Astrocyte of the spinal cord (primary cell): ENCODE measurements at places on chromosomes 2 and 18.
A peak's percentile ranks its signal among the peaks of the same experiment; 100 is the strongest.

GRCh38 chr2:133109772-133110171 is 439.8 kb upstream of the LYPD1 start:
- DNase-seq, result peak; percentile 24

DNA sequence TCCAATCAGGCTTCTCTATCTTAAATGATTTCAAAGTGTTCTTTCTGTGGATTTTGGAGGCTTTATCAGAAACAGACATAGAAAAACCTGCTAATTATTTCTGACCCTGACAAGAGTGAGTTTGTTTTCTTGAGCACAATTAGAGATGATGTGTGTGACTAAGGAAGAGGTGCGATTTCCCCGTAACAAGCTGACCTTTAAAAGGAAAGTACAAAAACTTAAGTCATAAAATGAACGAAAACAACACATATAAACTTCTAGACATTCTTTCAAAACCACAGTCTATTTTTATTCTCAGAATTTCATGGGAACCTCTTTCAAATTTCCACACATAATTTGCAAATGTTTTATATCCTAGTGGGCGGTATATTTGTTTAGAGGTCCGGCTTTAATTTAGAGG is 604.8 kb downstream of the CPS1 start:
- peak; percentile 10 for DNase-seq

GRCh38 chr2:8850845-8851487 is 13.6 kb upstream of the KIDINS220 start:
- DNase-seq, result no peak

- DNase-seq, result peak; percentile 40
Observed at GRCh38 chr2:168156661-168157060, 90.7 kb downstream of the STK39 start.

GRCh38 chr2:236180831-236181453 is 12.8 kb upstream of the GBX2 start:
- peak; percentile 73 for DNase-seq

DNA sequence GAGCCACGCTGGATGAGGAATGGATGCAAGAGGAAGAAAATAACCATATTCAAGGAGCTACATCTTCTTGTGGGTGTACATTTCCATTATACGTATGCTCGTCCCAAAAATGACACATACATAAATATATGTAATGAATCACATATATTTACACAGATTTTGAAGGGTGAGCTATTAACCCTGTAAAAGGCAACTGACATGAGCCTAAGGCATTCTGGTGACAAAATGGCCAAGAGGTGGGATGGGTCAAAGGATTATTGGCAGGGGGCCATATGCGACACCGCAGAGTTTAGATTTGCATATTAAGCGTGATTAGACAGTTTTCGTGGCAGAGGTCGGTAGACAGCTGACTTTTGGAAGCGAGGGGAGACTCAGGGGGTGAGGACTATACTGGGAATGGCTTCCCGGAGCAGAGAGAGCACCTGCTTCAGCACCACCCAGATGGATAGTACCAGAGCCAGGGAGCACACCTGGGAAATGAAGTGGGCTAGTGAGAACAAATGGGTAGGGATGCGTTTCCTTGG is 431 bp upstream of the CNRIP1 start:
- DNase-seq, result no peak

- DNase-seq, result peak; percentile 88
Observed at GRCh38 chr2:37819186-37819585, 105.9 kb upstream of the RMDN2 start.

DNA sequence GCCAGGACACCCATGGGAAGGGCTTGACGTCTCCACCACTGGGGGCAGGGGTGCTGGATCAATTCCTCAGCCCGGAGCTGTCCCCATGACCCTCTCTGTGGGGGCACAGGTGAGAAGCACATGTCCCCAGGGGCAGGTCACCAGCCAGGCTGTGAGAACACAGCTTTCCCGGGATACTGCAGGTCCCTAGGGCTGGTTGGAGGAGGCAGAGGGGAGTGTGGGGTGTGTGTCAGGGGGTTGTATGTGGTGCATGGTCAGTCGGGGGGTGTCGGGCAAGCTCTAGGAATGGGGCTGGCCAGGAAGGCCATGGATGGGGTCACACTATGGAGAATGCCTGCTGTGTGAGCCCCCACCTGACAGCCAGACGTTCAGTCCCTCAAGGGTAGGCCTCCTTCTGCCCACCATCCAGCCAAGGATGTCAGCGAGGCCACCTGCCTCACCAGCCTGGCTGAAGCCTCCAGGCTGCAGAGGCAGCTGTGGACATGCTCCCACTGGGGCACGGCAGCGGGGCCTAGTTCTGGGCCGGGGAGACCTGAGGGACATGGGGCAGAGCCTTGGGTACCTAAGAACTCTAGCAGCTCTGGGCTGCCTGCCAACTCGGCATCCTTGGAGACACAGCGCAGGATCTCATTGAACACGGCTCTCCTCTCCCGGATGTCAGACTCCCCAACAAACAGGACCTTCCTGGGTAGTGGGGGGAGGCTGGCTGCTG is 10.3 kb downstream of the HS1BP3 start:
- DNase-seq, result no peak

DNA sequence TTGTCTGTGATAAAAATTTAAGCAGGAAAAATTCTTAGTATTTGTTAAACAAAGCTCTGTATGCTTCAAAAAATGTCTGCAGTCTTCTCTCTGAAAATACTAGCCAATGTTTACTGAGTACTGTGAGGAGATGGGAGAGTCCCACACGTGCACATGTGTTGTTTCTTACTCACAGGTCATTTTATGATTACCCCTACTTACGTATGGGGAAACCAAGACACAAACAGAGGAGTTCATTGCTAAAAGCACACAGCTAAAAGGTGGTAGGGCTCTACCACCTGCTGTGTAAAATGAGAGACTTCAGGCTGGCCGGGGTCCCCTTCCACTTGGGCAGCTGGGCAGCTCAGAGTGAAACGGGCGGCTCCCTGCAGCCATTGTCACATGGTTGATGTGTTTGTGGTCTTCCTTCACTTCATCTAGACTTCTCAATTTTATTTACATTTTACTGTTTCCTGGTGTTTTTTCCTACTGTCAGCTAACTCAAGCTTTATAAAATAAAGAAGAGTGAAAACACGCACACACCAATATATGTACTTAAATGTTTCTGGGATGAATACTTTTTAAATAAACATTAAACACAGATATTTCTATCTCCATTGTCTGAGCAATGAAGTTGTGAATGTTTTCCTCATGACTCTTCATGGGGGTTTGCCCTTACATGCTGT is 71.2 kb downstream of the MBP start:
- peak; percentile 75 for DNase-seq

DNA sequence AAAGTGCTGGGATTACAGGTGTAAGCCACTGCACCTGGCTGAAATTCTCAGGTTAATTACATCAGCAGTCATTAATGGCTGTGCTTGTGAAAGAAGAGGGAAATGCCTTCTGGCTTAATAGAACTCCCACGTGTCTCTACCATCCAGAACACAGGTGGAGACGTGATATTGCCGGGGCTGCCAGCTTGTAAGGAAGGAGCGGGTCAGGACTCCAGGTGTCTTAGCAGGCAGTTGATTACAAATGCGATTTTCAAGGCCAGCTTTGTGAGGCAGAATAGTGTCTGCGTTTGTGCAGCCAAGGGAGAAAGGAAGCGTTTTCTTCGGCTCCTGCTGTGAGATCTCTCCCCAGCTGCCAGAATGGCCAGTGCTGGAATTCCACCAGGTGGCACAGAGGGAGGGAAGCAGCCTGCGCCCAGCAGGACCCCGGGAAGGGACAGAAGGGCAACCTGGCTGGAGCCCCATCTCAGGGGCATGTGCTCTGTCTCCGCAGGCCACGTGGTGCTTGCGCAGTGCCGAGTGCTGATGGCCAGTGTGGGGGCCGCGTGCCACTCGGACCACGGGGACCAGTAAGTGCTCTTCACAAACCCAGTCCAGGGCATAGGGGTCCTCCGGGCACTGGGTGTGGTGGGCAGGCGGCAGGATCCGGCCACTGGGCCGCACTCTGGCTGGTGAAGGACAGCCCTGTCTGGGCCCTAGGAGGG is 3.7 kb upstream of the ESPNL start:
- DNase-seq, result peak; percentile 17

- no peak for DNase-seq
Observed at GRCh38 chr18:31920277-31920676, 22.7 kb downstream of the TRAPPC8 start.

GRCh38 chr2:41869542-41870264 is 178.1 kb upstream of the PKDCC start:
- DNase-seq, result peak; percentile 66

DNA sequence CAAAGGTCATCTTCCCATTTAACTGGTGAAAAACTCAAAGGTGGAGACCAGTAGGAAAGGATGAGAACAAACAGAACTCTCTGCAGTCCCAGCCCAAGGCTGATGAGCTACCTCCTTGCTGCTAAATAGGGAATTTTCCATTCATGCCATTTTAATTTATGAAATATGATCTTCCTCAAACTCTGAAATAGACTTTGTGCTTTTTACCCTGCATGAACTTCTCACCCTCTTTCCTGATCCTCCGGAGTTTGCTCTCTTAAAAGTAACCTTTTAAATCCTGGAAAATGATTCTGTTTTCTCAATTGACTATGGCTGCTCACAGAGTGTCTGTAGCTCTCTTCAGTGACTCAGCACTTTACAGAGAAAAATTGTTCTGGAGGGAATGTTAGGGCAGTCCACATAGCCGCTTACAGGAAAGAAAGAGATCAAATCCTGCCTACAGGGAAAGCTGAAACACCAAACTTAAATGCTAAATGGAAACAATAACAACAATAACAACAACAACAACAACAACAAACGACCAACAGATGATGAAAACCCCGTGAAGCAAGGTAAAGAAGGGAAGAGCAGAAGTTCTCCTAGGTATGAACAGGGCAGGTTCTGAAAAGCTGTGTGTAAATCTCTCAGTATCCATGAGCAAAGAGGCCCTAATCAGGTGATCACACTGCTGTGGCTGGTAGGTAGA is 79.8 kb upstream of the SESTD1 start:
- peak; percentile 49 for DNase-seq

DNA sequence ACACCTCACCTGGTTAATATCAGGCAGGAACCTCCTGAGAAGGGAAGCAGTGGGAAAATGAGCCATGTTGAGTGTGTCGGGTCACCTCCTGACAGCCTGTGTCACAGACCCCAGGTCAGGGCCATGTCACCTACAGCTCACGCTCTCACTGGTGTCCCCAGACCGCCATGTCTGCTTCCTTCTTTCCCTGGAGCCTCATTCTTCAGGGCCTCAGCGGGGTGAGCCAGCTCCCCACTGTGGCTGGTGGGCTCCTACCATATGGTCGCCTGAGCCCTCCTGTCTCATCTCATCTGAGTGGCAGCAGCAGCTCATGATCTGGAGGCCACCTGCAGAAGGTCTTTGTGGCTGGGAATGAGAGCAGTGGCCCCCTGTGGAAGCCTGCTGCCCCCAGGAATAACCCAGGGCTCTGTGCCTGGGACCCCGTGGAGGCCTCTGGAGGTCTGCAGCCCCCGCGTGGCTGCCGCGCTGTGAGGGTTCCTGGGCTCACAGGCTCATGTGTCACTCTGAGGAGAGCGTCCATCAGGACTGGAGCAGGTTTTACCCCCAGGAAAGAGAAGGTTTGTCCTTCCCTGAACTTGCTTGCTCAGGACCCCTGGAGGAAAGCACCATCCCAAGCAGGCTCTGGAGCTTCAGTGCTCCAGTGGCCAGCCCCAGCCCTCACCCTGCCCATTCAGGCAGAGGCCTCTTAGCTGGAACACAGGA is 56.4 kb downstream of the FAM168B start:
- DNase-seq, result no peak

GRCh38 chr18:70029163-70029562 is 81.5 kb upstream of the CD226 start:
- DNase-seq, result no peak

- no peak for DNase-seq
Observed at GRCh38 chr2:199207011-199207410, 250.7 kb downstream of the SATB2 start.

DNA sequence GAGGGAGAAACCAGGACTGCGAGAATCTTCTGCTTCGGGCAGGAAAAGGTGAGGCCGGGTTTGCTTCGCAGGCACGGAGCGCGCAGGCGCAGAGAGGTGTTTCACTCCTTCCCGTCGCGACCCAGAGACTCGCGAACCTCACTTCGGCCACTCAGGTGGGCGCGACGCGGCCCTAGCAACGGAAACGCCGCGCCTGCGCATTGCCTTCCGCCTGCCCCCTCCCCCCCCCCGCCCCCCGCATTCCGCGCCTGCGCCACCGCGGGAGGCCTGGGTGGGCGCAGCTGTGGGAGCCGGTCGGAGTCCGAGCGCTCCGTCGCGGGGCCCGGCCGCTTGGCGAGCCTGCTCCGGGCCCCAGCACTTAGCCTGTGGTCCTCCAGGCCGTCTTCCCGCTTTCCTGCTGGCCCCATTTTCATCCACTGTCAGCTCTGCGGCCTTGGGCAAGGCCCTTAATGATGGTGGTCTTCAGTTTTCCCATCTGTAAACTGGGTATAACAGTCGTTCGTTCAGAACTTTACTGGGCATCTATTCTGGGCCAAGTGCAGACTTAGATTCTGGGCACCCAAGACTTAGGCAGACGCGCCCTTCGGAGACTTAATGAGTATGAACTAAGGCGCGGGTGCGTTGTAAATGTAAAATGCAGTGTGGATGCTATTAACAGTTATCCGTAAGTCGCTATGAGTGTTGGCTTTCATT is 62.1 kb upstream of the ACKR3 start:
- peak; percentile 30 for DNase-seq

GRCh38 chr2:100321179-100321865 is 979 bp downstream of the LONRF2 start:
- DNase-seq, result peak; percentile 31

GRCh38 chr2:121501554-121501953 is 29.1 kb upstream of the RNU4ATAC start:
- DNase-seq, result peak; percentile 42

DNA sequence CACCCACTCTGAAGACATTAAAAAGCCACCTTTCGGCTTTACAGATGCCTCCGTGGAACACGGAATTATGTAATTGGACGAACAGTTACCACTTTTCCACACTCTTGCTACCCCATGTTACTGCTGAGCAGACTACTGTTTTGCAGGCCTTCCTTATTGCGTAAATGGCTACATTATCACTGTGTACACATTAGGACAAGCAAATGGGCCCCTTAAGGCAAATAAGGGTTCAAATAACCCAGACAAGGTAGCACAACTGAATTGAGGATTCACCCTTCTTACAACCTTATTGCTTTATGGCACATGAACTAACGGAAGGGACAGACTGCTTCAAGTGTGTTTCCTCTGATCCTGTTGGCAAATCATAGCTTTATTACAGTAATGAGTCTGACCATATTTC is 832.2 kb upstream of the FANCL start:
- DNase-seq, result no peak

GRCh38 chr2:43269074-43269572 is 42.7 kb upstream of the ZFP36L2 start:
- peak; percentile 98 for DNase-seq
